ENCODE measurements at places on chromosomes 5 and 9. TPM values are rescaled to one million over a fixed set of nuclear protein-coding genes. Genes with fewer than 3 reads are reported as not detected.

- peaks cover 22% of the 10 kb centered on the region for H3K36me3 ChIP-seq
- H3K27me3 ChIP-seq: no peaks in the 10 kb centered on the region
- DNase-seq: peak; percentile 23
- peak overlapping the region; percentile 15 for H3K4me3 ChIP-seq
- H3K4me1 ChIP-seq: peaks cover 53% of the 10 kb centered on the region
These were observed 19.7 kb downstream of the MYO10 start for GRCh38 chr5:16916262-16916878.

Gene GRK6
- 72.6 TPM for total RNA-seq

DNA sequence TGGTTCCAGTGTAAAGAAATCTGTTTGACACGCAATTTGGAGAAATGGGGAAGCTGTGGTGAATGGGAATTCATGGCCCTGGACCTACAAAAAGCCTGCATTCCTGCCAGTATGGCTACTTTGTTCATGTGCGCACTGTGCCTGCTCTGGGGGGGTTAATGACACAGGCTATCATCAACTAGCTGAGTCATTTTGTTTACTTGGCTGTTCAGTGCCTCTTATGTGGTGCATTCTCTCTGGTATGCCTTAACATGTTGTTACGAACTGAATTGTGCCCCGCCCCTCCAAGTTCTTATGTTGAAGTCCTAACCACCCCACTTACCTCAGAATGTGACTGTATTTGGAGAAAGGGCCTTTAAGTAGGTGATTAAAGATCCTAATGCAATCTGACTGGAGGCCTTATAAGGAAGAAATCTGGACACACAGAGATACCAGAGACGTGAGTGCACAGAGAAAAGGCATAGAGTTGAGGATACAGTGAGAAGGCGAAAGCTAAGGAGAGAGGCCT, 20.4 kb upstream of the UBAP1 start:
- DNase-seq: no peak
- no peak overlapping the region for H3K4me3 ChIP-seq
- H3K27ac ChIP-seq: no peak overlapping the region
- H3K4me1 ChIP-seq: no peaks in the 10 kb centered on the region
- no peaks in the 10 kb centered on the region for H3K36me3 ChIP-seq

GRCh38 chr5:31393126-31393525, 138.8 kb downstream of the DROSHA start:
- no peaks in the 10 kb centered on the region for H3K4me1 ChIP-seq
- DNase-seq: no peak
- H3K4me3 ChIP-seq: no peak overlapping the region
- H3K27me3 ChIP-seq: no peaks in the 10 kb centered on the region

DNA sequence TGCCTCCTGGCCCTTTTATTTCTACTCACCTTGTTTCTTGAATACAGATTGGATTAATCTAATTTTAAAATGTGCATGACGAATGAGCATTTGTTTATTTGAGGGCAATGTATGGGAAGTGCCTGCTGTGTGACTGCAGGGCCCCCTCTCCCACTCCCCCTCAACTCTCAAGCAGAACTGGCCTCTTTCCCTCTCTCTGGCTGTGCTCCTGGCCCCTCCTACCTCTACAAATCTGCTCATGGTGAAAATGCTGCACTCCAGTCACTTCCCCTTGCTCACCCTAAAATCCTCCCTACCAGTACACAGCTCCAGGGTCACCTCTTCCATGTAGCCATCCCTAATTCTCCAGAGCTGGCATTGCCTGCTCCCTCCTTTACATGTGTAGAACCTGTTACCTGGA, 17.2 kb upstream of the NDST1 start:
- no peak for DNase-seq
- peaks cover 46% of the 10 kb centered on the region for H3K4me1 ChIP-seq
- H3K27ac ChIP-seq: no peak overlapping the region
- H3K36me3 ChIP-seq: peaks cover 19% of the 10 kb centered on the region
- H3K4me3 ChIP-seq: no peak overlapping the region

DNA sequence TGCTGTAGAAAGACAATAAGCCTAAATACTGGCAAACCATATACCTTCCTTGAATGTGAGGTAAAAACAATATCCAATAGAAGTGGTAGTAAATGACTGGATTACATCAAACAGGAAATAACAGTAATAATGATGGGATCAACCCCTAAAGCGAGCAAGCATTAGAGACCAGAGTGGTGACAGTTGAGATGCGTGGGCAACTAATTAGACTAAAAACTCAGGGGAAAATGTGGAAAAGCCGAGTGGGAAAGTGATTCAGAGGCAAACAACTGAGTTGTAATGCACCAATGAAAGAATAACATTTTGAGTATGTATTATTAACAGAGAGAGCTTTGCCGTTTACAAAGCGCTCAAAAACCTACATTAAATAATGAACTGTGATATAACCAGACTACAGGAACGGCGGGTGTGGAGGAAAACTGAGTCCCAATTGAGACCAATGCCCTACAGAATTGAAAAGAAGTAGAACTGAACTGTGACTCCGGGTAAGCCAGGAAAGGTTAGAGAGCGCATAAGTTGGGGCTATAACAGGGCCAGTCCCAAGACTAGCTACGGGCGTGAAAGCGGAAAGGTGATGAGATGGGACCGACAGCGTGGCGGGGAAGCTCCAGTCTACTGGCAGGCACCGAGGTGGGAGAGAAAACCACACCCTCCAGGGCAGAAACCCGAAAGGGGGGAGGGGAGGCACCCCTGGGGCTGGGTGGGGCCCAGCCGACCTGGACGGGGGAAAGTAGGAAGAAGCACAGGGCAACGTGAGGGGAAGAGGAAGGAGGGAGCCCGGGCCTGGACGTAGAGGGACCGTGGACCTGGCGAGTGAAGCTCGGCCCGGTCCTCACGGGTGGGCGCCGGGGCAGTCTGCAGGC, 592 bp downstream of the UBAP2 start:
- DNase-seq: peak; percentile 24
- H3K27me3 ChIP-seq: no peaks in the 10 kb centered on the region
- peaks cover 17% of the 10 kb centered on the region for H3K4me1 ChIP-seq
- peak overlapping the region; percentile 99 for H3K27ac ChIP-seq

DNA sequence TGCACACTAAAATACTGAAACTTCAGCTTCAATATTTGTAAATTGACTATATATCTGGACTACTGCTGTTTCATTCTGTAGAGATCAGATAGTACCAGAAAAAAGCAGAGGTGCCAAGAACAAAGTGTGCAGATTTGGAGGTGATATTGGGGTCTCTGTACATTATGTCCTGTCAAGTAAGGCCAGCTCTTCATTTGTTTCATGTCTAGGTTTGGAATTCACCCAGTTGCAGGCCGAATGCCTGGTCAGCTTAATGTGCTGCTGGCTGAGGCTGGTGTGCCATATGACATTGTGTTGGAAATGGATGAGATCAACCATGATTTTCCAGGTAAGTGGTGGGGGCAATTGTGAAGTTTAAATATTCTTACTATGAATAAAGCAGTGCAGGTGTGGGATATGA, 96.9 kb downstream of the NNT start:
- H3K4me3 ChIP-seq: no peak overlapping the region
- H3K27me3 ChIP-seq: no peaks in the 10 kb centered on the region
- no peak overlapping the region for H3K27ac ChIP-seq
- no peaks in the 10 kb centered on the region for H3K36me3 ChIP-seq

GRCh38 chr5:135735831-135736230, 98.6 kb upstream of the SLC25A48 start:
- H3K27me3 ChIP-seq: no peaks in the 10 kb centered on the region
- H3K4me3 ChIP-seq: no peak overlapping the region
- H3K4me1 ChIP-seq: no peaks in the 10 kb centered on the region
- H3K36me3 ChIP-seq: no peaks in the 10 kb centered on the region
- DNase-seq: no peak

DNA sequence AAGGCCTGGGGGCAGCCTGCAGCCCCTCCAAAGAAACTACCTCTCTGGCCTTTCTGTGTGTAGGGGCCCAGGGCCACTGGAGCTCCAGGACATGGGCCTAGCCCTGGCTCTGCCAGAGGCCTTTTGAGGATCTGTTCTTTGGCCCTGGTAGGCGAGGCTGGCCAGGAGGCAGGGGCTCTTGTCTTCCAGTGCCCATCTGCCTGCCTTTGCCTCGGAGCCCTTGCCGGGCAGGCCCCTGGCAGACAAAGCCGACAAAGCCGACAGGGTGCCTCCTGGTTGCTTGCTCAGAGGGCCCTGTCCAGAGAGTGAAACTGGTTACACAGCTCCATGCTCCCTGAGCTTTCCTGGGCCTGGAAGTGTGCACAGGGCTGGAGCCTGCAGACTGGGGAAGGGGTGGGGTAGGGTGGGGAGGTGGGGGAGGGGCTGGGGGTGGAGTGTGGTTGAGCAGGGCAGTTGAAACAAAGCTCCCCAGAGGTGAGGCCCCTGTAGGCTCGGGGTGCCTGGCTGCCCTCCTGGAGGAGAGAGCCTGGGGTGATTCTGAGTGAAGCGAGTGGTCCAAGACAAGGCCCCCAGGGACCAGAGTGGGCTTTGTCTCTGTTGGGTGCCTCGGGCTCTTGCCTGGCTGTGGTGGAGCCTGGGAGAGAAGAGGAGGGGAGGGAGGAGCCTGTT, 29.3 kb downstream of the PTPA start:
- H3K36me3 ChIP-seq: peaks cover 49% of the 10 kb centered on the region
- H3K27me3 ChIP-seq: no peaks in the 10 kb centered on the region
- DNase-seq: peak; percentile 21
- H3K27ac ChIP-seq: peak overlapping the region; percentile 97
- H3K4me1 ChIP-seq: peaks cover 25% of the 10 kb centered on the region

All from Calu3 (cell line).